ENCODE measurements at places on chromosomes 12 and 14.

DNA sequence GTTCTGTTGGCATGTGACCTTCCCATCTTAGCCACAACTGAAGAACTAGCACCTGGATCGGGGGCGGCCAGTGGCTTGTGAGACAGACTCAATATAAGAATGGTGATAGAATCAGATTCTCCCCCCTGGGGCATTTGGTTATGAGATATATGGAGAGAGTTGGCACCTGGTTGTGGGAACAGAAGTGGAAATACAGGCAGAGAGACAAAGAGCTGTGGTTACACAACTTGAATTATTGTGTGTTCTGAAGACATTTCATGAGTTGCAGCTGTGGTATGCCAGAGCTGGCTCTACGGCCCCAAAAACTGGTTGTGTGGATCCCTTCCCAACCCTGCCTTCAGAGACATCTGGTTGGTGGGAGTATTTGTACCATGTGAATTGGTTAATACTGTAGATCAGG lies 2.9 kb upstream of the MSRB3 start:
- DNase-seq: no peak

GRCh38 chr14:70919774-70920173 lies 12.5 kb downstream of the PCNX1 start:
- DNase-seq: no peak

DNA sequence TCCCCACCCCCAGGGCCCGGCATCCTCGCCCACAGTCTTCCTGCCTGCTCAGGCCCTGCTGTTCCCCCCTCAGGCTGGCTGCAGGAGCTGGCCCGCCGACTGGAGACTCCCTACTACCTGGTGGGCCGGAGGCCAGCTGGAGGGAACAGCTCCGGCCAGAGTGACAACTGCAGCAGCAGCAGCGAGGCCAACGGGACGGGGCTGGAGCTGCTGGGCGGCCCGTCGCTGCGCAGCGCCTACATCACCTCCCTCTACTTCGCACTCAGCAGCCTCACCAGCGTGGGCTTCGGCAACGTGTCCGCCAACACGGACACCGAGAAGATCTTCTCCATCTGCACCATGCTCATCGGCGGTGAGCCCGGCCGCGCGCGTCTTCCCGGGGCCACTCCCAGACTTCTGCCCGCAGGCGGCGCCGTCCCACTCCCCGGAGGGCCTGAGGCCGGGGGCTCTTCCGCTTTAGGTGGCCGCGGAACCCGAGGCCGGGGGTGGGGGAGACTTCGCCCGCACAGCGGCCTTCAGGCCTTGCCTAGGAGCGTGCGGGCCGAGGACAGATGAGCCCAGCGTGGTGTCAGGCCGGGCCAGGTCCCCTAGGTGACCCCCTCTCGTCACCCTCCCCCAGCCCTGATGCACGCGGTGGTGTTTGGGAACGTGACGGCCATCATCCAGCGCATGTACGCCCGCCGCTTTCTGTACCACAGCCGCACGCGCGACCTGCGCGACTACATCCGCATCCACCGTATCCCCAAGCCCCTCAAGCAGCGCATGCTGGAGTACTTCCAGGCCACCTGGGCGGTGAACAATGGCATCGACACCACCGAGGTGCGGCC lies 10.2 kb downstream of the KCNH3 start:
- no peak for DNase-seq

GRCh38 chr14:96511146-96511545 lies 9.0 kb downstream of the PAPOLA start:
- no peak for DNase-seq

DNA sequence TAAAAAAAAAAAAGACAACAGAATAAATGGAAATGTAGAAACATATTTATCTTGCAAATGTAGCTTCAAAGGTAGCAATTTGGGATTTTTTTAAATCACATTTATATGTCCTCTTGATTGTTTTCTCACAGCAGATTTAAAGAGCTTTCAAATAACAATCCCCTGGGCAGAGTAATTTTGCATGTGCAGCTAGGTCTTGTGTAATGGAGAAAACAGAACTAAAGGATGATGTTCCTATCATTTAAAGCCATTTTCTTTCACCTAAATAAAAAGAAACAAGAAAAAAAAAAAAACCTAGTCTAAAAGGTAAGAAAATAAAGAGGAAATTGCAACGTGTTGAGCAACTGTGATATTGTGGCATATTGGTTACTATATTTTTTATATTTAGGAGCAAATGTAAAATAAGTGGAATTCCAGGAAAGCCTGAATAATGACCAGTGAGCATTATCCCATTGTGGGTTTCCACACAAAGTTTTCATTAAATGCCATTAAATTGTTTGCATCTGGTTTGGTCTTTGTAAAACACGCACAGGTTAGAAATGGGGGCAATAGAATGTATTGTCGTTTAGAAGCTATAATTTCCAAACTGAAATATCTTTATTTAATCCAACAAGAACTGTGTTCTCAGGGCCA lies 215.6 kb downstream of the SLC6A15 start:
- no peak for DNase-seq

- no peak for DNase-seq
These were observed 1.5 kb upstream of the HRK start for GRCh38 chr12:116882742-116883141.

DNA sequence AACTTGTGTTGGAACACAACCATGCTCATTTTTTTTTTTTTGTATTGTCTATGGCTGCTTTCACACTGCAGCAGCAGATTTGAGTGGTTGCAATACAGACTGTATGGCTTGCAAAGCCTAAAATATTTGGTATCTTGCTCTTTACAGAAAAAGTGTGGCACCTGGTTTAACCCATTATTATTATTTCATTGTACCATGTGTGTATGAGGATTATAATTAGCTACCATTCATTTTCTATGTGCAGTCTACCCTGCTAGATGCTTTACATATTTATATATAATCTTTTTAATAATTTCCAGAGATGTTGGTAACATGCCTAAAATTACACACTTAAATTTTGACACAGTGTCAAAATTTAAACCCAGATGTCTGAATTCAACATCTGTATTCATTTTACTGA lies 37.7 kb downstream of the SPATS2 start:
- no peak for DNase-seq

GRCh38 chr12:5941907-5942306 lies 3.2 kb downstream of the ANO2 start:
- no peak for DNase-seq

GRCh38 chr14:56237398-56237797 lies 119.2 kb downstream of the PELI2 start:
- no peak for DNase-seq

Measured in activated CD4-positive, alpha-beta T cell treated with anti-CD3 and anti-CD28 coated beads for 24 hours (primary cell).